Transverse colon (tissue), 4 donors: ENCODE measurements at places on chromosomes 7 and 10.

DNA sequence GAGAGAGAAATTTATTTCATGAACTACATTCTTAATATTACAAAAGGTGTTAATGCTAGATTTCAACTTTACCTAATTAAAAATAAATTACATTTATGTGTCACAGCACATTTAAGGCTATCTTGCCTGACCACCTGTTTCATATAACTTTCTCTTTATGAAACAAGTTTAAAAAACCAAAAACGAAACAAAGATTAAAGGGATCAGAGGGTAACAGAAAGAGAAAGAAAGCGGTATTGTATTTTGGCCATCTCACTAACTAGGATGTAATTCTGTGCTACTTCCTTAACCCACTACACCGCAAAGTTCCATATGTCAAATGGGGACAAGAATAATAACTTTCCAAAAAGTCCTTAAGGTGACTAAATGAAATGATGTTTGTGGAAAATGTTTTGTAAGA lies 6.3 kb upstream of the RHOBTB1 start:
- no peak overlapping the region for H3K27ac ChIP-seq
- peaks cover 4% of the 10 kb centered on the region for H3K4me1 ChIP-seq
- H3K4me3 ChIP-seq: no peak overlapping the region
- DNase-seq: no peak
- H3K27me3 ChIP-seq: no peaks in the 10 kb centered on the region
- H3K36me3 ChIP-seq: no peaks in the 10 kb centered on the region

DNA sequence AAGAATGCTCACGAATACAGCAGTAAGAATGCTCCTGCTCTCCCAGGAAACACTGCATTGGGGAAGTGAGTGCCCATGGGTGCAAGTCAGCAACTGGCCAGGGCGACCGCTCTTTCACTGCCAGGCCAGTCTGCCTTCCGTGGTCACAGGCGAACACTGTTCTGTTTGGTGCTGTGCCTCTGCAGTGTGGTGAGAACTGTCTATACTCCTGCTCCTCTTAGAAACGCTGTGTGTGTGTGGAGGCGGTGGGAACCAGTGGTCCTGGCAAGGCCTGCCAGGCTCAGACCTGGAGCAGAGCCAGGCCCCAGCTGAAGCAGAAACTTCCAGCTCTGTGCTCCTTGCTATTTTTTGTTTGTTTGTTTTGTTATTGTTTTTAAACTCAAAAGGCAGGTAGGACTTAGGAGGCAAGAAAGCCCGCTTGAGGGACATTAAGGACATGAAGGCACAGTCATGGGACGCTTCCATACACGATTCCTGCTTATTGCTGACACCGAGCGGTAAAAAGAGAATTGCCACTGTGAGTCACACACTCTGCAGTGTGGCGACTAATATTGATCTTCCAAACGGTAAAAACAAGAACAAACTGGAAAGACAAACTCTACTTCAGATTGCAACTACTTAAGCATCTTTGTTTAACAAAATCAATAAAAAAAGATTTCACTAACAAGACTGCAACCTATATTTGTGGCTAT lies 430.8 kb downstream of the DNAJB6 start:
- H3K4me3 ChIP-seq: no peak overlapping the region
- no peaks in the 10 kb centered on the region for H3K4me1 ChIP-seq
- H3K27me3 ChIP-seq: peaks cover 5% of the 10 kb centered on the region
- H3K27ac ChIP-seq: no peak overlapping the region
- H3K36me3 ChIP-seq: no peaks in the 10 kb centered on the region
- DNase-seq: no peak

- no peak overlapping the region for H3K27ac ChIP-seq
- no peaks in the 10 kb centered on the region for H3K27me3 ChIP-seq
- no peak overlapping the region for H3K4me3 ChIP-seq
- DNase-seq: no peak
Measured at GRCh38 chr7:33958104-33958503, 52.8 kb downstream of the BMPER start.

GRCh38 chr10:42935466-42935865 lies 141.4 kb upstream of the RET start:
- H3K4me1 ChIP-seq: peaks cover 19% of the 10 kb centered on the region
- no peak overlapping the region for H3K27ac ChIP-seq
- H3K36me3 ChIP-seq: no peaks in the 10 kb centered on the region
- no peak overlapping the region for H3K4me3 ChIP-seq
- peaks cover 42% of the 10 kb centered on the region for H3K27me3 ChIP-seq

DNA sequence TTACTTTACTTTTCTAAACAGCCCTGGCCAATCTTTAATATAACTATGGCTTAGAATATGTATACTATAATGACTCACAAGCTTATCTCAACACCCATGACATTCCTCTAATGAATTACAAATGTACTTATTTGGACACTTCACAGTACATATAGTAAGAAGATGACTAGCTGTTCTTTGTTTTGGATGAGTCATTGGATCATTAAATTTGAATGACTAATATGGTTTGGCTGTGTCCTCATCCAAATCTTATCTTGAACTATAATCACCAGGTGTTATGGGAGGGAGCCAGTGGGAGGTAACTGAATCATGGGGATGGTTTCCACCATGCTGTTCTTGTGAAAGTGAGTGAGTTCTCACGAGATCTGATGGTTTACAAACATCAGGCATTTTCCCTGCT lies 807.5 kb upstream of the SORCS1 start:
- H3K4me1 ChIP-seq: no peaks in the 10 kb centered on the region
- DNase-seq: no peak
- no peak overlapping the region for H3K4me3 ChIP-seq
- no peak overlapping the region for H3K27ac ChIP-seq
- no peaks in the 10 kb centered on the region for H3K27me3 ChIP-seq

GRCh38 chr7:87341441-87341840 lies 4.0 kb upstream of the CROT start:
- H3K4me3 ChIP-seq: no peak overlapping the region
- peaks cover 5% of the 10 kb centered on the region for H3K4me1 ChIP-seq
- no peak for DNase-seq

DNA sequence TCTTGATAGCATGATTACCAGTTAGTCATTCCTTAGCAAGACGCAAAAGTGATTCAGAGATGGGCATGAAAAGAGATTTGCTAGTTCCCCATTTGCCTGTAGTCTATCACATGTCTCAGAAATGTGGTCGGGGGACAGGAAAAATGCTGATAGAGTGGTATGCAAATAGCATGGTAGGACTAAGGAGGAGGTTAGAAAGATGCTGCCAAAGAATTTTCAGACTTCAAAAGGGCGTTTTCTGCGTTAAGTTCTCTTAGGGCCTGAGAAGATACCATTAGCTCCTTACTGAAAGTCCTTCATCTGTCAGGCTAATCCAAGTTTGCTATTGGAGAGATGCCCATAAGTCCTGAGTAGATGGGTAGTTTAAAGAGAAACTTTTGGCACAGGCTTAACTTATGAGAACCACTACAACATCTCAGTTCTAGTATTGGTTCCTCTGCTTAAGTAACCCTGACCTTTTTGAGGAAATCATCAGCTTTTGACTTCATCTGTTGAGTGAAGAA lies 2.7 kb downstream of the CALD1 start:
- peak overlapping the region; percentile 42 for H3K4me3 ChIP-seq
- H3K4me1 ChIP-seq: no peaks in the 10 kb centered on the region
- H3K27me3 ChIP-seq: no peaks in the 10 kb centered on the region
- H3K36me3 ChIP-seq: no peaks in the 10 kb centered on the region
- DNase-seq: no peak

DNA sequence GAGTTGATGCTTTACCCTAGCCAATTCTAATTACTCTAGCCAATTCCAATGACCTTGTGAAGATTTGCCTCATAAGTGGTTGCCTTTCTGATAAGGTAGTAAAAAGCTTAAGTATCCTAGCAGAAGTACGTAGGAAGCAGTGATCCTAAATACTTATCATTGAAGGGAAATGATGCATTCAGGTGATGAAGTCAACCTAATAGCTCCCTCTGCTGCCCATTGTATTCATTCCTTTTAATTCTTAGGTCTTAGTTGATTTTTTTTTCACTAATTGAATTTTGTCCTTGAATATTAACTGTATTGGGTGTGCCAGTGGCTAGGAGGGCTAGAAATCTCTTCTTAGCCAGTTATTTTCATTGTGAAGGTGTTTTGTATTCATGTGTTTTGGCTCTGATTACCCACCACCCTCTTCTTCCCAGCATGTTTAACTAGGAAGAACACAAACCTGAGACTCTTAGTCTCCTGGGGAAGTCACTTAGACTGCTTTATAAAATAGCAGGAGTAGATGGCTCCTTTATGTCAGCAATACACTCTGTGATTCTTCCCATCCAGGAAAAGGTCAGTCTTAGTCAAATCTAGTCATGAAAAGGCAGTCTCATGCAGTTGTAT lies 46.3 kb downstream of the PLEKHA8 start:
- no peak for DNase-seq
- H3K27me3 ChIP-seq: no peaks in the 10 kb centered on the region
- H3K27ac ChIP-seq: no peak overlapping the region

DNA sequence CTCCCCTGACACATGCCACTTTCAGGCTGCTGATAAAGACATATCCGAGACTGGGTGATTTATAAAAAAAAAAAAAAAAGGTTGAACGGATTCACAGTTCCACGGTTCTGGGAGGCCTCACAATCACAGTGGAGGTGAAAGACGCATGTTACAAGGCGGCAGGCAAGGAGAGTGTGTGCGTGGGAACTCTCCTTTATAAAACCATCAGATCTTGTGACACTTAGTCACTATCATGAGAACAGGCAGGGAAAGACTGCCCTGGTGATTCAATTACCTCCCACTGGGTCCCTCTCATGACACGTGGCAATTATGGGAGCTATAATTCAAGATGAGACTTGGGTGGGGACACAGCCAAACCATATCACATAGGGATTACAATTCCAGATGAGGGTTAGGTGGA lies 181.5 kb downstream of the TCERG1L start:
- H3K36me3 ChIP-seq: no peaks in the 10 kb centered on the region
- H3K27ac ChIP-seq: no peak overlapping the region
- no peak overlapping the region for H3K4me3 ChIP-seq
- DNase-seq: no peak
- no peaks in the 10 kb centered on the region for H3K27me3 ChIP-seq
- H3K4me1 ChIP-seq: no peaks in the 10 kb centered on the region

DNA sequence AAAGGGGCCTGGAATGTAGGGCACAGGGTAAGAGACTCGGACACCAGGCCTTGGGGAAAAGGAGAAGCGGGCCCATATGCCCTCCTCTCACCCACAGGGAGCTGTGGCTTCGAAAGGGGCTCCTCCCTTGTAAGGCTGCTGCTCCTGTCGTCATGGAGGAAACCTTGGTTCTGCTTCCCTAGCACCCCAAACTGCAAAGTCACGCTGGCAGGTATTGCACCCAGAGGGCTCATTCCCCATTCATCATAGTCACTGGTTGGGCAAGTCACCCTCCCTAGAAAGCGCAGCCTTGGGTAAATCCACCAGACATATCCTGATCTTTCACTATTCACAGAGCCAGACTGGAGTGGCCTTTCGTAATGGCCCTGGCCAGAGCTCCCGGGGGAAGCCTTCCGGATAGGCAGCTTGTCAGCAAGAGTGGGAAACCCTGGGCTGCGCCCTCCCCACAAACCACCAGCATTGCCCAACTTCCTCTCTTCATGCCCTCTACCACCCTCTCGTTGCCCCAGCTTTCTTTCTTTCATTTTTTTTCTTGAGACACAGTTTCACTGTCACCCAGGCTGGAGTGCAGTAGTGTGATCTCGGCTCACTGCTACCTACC lies 121.0 kb downstream of the HIP1 start:
- DNase-seq: peak; percentile 45
- no peak overlapping the region for H3K4me3 ChIP-seq
- no peak overlapping the region for H3K27ac ChIP-seq
- no peaks in the 10 kb centered on the region for H3K36me3 ChIP-seq
- H3K4me1 ChIP-seq: no peaks in the 10 kb centered on the region
- H3K27me3 ChIP-seq: no peaks in the 10 kb centered on the region

DNA sequence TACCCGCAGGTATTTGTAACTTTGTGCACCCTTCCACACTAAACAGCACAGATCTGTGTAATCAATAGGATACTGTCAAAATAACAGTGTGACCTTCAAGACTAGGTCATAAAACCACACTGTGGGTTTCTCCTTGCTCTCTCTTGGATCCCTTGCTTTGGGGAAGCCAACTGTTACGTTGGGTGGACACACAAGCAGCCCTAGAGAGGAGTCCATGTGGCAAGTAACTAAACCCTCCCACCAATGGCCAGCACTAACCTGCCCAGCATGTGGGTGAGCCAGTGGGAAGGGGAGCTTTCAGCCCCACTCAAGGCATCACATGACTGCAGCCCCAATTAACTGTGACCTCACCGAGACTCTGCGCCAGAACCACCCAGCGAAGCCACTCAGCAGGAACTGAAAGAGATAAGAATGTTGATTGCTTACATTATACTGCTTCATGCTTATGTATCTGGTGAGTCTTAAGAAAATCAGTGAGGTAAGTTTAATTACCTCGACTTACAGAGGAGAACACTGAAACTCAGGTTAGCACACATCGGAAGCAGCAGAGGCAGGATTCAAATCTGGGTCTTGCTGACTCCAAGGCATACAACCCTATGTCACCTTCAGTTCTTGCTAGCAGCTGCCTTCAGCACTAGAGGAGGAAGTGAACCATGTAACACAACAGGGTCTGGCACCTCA lies 9.4 kb upstream of the ZC3HAV1 start:
- H3K36me3 ChIP-seq: no peaks in the 10 kb centered on the region
- DNase-seq: peak; percentile 70
- H3K4me1 ChIP-seq: peaks cover 19% of the 10 kb centered on the region

- no peaks in the 10 kb centered on the region for H3K4me1 ChIP-seq
- H3K4me3 ChIP-seq: no peak overlapping the region
- no peaks in the 10 kb centered on the region for H3K36me3 ChIP-seq
- no peak overlapping the region for H3K27ac ChIP-seq
- DNase-seq: no peak
Measured at GRCh38 chr10:112213836-112214235, 30.3 kb upstream of the GPAM start.

DNA sequence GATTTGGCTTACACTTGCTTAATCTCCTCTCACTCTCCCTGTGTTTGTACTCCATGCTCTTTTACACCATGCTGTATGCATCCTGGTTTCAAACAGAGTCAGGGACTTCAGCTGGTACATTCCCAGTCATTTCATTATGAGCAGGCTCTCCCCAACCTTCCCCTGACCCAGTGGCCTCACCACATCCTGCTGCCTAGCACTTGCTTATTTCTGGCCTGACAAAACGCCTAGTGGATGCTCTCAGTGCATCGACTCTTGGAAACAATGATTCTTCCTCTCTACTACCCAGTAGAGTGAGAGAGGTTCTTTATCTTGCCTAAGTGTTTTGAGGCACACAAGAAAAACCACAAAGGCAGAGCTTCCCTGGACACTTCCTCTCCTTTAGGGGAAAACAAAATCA lies 63.4 kb downstream of the CAV1 start:
- H3K36me3 ChIP-seq: no peaks in the 10 kb centered on the region
- no peak for DNase-seq
- no peaks in the 10 kb centered on the region for H3K27me3 ChIP-seq
